ENCODE measurements at places on chromosomes 1 and 21. TPM values are rescaled to one million over a fixed set of nuclear protein-coding genes. Genes with fewer than 3 reads are reported as not detected.

CHRM3 gene
- total RNA-seq: not detected

KIF21B gene
- total RNA-seq: not detected

TMEM63A gene
- 26.4 TPM for total RNA-seq

RGS8 gene
- not detected for total RNA-seq

MAB21L3 gene
- total RNA-seq: 0.18 TPM

SH3D21 gene
- 5.2 TPM for total RNA-seq

FAM72D gene
- total RNA-seq: not detected

OPRD1 gene
- not detected for total RNA-seq

SSR2 gene
- 472 TPM for total RNA-seq

ATP5PB gene
- 327 TPM for total RNA-seq

DIO1 gene
- total RNA-seq: not detected

FRRS1 gene
- total RNA-seq: 17.1 TPM

MXRA8 gene
- total RNA-seq: 367 TPM

ESRRG gene
- total RNA-seq: 0.18 TPM

CELSR2 gene
- 0.90 TPM for total RNA-seq

LRP8 gene
- total RNA-seq: 13.6 TPM

GSTM5 gene
- total RNA-seq: 13.0 TPM

ANGPTL3 gene
- total RNA-seq: under 0.01 TPM

ATP1A4 gene
- not detected for total RNA-seq

DSCAM gene
- total RNA-seq: not detected

BEND5 gene
- total RNA-seq: 0.45 TPM

NCSTN gene
- total RNA-seq: 79.3 TPM

AIM2 gene
- total RNA-seq: not detected

SERINC2 gene
- total RNA-seq: not detected

SLC45A1 gene
- total RNA-seq: 2.0 TPM

BATF3 gene
- not detected for total RNA-seq

COL8A2 gene
- total RNA-seq: 11.0 TPM

IL10 gene
- not detected for total RNA-seq

CYP4A22 gene
- total RNA-seq: not detected

LMOD1 gene
- 22.3 TPM for total RNA-seq

LRRC53 gene
- total RNA-seq: not detected

PLPP3 gene
- total RNA-seq: 270 TPM

TRIM45 gene
- total RNA-seq: 3.3 TPM

FCGR3B gene
- total RNA-seq: not detected

ZFYVE9 gene
- total RNA-seq: 38.8 TPM

SPATA1 gene
- 0.41 TPM for total RNA-seq

EPHB2 gene
- total RNA-seq: 24.9 TPM

FAM89A gene
- total RNA-seq: 13.4 TPM

TMPRSS15 gene
- not detected for total RNA-seq

GREM2 gene
- 2.0 TPM for total RNA-seq

KCNA2 gene
- total RNA-seq: not detected

AK5 gene
- 13.5 TPM for total RNA-seq

FAAH gene
- 0.65 TPM for total RNA-seq

PCNX2 gene
- total RNA-seq: 130 TPM

TMEM51 gene
- 6.5 TPM for total RNA-seq

CGN gene
- 0.09 TPM for total RNA-seq

CA14 gene
- total RNA-seq: not detected

LMX1A gene
- not detected for total RNA-seq

GUCA2A gene
- not detected for total RNA-seq

C1QA gene
- not detected for total RNA-seq

LCE7A gene
- not detected for total RNA-seq

NECTIN4 gene
- not detected for total RNA-seq

PPM1J gene
- total RNA-seq: 0.63 TPM

C1orf116 gene
- total RNA-seq: not detected

CBR3 gene
- total RNA-seq: 29.4 TPM

CATSPERE gene
- 0.49 TPM for total RNA-seq
